ENCODE measurements at places on chromosomes 11 and 22.

GRCh38 chr11:99368583-99368982, 347.8 kb downstream of the CNTN5 start:
- DNase-seq = no peak

- DNase-seq = no peak
Measured at GRCh38 chr11:85679576-85679975, 6.4 kb downstream of the CCDC89 start.

DNA sequence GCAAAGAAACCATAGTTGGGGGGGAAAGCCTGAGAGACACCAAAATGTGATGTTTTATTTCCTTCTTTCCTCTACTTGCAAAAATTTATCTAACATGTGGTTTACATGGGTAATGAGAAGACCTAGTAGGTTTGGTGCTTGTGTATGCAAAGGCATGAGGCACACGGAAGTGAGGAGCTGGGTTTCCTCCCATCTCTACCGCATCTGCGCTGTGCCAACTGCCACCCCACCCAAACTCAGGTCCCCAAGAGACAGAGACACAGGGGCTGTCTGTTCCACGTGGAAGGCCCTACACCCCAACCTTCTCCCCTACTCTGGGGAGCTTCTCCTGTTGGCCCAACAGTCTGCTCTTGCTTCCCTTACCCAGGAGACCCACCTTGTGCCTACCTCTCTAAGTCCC, 4.8 kb downstream of the RTL6 start:
- no peak for DNase-seq

GRCh38 chr11:130212431-130212961, 52.9 kb downstream of the ST14 start:
- no peak for DNase-seq

DNA sequence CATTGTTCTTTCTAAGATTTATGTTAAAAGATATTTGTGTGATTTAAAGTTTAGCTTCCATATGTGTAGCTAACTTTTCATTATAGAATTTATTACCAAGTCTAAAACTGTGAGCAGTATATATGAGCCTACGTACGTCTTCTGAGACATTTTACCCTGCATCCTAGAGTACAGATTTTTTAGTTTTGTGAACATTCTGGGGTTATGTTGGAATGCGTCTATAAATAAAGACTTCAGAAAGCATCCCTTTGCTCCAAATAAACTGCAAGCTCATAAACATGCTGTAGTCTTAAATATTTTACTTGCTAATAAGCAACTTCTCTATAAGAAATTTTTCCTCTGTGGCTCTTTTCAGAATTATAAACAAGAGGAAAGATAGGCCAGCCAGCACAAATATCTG, 236.5 kb downstream of the DDX10 start:
- no peak for DNase-seq

- DNase-seq = no peak
Measured at GRCh38 chr11:824292-824880, 3.3 kb upstream of the CRACR2B start.

DNA sequence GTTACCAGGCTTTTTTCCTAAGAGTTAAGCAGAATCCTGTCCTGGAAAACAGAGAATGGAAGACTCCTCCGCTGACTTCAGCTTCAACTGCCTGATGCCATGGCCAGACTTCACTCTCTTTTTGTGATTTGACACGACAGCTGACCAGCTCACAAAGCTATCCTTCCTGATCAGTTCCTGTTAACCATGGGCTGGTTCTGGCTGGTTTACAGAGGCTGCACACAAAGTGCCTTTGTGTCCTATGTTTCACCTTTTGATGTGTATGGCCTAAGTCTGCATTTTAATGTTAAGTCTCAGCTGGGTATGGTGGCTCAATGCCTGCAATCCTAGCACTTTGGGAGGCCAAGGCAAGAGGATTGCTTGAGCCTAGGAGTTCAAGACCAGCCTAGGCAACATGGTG, 11.1 kb downstream of the FOLR3 start:
- no peak for DNase-seq

GRCh38 chr11:104106136-104106754, 57.7 kb downstream of the PDGFD start:
- DNase-seq = no peak

DNA sequence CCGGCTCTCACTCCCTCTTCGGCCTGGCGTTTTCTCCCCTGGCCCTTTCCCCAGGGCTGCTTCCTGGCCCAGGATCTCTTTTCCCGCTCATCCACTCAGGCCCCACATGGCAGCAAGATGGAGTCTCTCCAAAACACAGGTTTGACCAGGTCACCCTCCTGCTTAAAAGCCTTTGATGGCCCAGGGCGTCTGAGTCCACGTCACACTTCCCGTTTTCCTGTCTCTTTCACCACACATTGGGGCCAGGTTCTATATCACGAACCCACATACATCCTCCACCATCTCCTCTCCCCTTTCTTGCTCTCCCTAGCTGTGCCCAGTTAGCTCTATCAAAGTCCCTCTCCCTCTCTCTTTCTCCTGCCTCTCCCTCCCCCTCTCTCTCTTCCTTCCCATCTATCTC, 7.8 kb upstream of the LRRC32 start:
- DNase-seq = no peak

GRCh38 chr11:69342588-69343330, 48.8 kb downstream of the MYEOV start:
- DNase-seq = no peak

DNA sequence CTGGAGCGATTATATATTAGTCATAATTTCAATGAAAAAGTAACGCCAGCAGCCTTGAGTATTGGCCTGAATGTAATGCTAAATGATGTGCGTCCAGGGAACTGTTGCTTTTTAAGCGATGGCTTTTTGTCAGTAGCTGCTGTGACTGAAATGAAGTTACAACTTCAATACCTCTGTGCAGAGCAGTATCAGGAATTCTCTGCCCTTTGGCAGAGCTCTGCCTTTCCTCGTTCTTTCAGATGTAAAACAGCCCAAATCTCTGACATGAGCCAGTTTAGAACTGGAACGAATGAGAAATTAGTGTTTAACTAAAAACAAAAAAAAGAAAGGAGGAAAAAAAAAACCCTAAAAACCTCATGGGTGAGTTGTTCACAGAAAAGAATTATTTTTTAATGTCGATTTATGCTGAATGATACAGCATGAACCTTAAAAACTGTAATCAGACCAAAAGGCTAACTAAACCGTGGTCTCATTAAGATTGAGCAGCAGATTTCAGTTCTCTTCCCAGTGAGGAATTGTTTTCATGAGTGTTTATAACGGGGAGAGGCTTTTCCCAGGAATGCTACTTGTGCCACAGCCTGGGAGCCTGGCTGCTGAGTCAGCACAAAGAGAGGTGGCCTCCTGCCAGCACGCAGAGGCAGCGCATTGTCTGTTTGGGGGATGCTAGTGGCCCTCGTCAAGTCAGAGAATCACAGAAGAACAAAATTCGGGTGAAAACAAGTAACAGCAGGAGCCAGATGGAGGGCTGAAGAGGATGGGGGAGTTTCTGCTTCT, 146.2 kb upstream of the RASSF10 start:
- peak; percentile 51 for DNase-seq

DNA sequence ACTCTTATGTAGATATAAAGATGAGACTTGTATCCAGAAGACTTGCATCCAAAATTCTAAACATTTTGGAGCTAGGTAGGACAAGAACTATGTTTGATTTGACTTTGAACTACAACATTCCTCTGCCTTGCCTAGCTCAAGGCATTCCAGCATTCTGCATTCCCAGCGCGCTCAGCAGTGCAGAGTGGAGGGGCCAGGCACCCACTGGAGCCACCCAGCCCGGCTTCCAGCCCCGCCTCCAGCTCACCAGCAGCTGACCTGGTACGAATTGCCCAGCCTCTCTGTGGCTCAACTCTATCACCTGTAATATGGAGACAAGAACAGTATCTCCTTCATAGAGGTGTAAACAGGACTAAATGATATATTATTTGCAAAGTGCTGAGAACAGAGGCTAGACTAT, 28.8 kb downstream of the PRDM10 start:
- DNase-seq = no peak

GRCh38 chr11:96278039-96278897, 64.7 kb downstream of the MAML2 start:
- no peak for DNase-seq

DNA sequence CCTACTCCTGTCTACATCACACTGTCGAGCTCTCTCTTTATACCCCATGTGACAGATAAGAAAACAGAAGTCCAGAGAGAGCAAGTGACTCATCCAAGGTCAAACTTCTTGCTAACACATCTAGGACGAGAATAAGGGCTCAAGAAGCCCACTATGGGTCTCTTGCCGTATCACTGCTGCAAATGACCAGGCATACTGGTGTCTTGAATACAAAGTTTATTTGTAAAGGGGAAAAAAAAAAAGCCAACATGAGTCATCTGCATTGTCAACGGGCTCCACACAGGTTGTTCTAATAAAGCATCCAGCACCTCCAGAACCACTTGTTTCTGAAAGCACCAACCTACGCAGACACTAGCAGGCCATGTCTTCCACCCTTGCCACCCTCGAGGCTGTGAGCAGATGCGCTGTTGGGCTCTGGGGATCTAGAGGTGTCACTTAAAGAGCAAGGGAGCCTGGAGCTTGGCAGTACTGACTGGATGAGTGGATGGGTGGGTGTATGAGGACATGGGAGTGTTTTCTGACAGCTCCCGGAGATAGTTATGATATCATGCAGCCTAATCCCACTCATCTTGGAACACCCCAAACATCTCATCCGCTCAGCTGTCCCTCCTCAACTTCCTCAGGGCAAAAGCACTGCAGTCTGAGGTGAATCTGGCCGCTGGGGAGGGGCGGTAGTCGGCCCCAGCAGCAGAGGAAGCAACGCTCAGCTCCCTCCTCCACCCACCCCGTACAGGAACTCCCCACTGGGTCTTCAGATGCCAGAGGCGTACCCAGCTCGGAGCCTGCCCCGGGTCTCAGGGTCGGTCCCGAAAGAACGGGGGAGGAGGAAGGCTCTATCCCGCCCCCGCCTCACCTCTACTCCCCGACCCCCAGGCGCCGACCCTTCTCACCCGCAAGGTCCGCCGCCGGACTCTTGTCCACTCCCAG, 1.0 kb downstream of the SMCO4 start:
- DNase-seq = no peak

DNA sequence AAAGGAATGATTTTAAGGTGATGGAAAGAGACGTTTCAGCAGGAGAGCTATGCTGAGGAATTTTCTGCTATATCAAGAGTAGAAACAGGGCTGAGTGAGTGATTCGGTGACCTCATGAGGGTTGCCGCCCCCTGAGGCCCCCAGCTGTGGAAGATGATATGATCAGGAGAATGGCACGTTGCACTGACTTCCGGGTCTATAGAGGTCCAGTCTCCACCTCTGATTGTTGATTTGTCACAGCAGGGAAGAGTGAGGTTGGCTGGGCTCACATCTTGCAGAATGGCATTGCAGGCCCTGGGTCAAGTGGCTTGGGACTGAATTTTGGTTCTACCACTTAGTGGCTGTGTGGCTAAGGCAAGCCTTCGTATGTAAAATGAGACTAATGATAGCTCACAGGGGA, 205.1 kb downstream of the SNX19 start:
- DNase-seq = no peak

DNA sequence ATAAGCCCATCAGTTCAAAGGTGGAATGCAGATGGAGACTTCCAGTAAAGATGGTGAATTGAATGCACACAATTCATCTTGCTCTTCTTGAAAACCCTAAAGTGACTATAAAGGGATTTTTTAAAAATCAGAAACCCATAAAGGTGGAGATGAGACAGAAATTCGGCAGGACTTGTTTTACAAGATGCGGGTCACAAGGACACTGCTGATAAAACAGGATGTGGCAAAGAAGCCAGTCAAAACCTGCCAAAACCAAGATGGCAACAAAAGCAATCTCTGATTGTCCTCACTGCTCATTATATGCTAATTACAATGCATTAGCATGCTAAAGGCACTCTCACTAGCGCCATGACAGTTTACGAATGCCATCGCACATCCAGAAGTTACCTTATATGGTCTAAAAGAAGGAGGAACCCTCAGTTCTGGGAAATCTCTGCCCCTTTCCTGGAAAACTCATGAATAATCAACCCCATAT, 137.1 kb downstream of the NECTIN1 start:
- no peak for DNase-seq

- DNase-seq = no peak
Measured at GRCh38 chr22:41620589-41621098, at the start of gene DESI1. Gene DESI1, minus strand, starts transcription at chr22:41621043. Its CDS starts 204 bp downstream, at chr22:41620839.

DNA sequence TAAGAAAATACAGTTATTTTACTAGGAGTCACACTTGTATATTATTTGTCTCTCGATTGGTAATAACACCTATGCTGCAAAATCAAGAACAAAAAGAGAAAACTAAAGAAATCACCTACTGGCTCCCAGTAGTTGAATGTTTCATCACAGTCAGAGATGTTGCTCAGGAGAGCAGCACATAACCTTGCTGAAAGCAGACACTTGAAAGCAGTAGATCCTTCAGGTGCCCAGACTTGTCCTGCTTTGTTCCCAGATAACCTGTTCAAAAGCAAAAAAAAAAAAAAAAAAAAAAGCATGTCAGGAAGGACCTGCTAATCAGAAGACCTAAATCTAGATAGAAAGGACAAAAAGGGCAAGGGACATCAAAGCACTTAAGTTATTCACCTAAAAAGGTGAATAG, 1.3 kb downstream of the ALG9 start:
- no peak for DNase-seq

DNA sequence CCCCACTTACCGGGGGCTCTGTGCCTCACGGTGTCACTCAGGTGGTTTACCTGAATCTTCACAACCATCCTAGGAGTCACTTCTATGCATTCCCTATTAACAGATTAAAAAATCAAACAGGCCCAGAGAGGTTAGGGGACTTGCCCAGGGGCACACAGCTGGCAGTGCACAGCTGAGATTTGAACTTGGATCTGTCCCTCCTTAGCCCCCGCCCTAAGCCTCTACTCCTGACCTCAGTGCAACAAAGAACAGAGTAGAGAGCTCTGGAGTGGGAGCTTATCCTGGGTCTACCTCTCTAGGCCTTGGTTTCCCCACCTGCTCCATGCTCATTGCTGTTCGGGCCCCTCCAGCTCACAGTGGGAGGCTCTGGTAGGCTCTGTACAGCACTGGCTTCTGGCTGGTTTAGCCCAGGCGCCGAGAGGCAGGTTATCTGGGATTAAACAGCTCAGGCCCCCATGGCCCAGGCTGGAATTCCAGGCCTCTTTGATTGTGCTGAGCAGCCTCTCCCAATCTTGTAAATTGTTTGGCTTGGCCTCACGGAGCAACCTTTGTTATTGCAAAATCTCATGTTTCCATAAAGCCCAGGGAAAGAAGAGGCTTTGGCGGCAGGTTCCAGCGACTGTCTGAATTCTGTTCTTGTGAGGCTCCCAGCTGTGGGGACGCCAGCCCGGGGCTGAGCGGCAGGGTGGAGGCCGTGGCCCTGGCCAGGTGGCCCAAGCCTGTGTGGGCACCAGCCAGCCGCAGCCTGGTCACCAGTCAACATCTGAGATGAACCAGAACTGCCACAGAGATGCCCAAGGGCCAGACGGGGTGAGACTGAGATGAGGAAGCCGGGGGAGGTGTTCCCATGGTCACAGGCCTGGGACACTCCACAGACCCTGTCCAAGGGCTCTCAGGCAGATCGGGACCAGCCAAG, 28.9 kb upstream of the SHISAL1 start:
- no peak for DNase-seq

GRCh38 chr11:2390725-2391151, 9.8 kb upstream of the TSSC4 start:
- no peak for DNase-seq

GRCh38 chr11:125950178-125950490, 4.3 kb downstream of the VSIG10L2 start:
- no peak for DNase-seq
